Astrocyte of the spinal cord (primary cell): ENCODE measurements at places on chromosomes 12 and 14.

DNA sequence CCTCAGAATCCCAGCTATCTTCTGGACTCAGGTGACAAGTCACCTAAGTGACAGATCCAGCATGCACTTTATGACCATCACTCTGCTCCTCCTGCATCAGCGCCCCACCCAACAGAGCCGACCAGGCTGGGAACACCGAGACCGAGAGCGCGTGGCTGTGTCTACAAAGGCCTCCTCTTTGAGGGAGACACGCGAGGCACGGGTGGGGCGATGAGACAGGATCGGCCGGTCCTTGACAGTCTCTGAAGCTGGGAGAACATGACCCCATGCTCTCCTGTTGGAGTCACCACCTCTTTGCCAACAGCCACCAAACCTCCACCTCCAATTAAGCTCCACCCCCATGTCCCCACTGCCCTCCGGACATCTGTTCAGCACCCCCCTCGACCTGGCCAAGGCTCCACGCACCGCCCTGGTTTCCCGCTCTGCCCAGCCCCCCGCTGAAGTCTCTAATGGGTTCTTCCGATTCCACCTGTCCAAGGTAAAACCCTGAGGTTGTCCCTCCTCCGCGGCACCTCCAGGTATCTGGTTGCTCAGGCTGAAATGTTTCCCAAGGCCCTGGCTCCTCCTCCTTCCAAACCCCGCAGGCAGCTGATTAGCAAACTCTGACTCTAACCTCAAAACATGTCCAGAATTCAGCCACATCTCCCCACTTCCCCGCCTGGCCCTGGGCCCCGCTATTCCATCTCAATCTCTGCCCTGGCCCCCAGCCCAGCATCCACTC, 31.5 kb downstream of the HSP90AA1 start:
- peak; percentile 77 for DNase-seq

DNA sequence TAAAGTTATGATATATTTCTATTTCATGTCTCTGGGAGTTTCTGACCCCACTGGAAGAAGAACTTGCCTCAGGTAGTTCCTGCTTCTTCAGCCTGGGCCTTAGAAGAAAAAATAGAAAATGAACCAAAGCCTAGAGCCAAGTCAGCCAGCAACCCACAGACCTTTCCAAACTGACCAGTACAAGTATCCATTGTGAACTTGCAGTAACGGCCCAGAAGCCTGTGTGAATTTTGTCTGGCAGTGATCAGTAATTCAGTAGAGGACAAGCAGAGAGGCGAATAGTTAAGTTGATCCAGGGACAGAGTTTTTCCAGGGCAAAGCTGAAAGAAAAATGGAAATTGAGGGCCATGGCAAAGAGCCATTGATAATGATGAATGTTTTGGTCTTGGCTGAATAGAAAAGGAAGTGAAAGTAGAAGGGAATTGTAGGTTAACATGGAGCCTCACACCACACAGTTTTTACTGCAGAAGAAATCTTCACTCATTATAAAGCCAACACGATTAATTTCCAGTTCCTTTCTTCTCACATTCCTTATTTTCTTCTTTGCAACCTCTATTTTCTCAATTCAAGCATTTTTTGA, 311.8 kb downstream of the BTG1 start:
- no peak for DNase-seq

- DNase-seq: no peak
These were observed 10.7 kb downstream of the CREBL2 start for GRCh38 chr12:12622418-12622817.

DNA sequence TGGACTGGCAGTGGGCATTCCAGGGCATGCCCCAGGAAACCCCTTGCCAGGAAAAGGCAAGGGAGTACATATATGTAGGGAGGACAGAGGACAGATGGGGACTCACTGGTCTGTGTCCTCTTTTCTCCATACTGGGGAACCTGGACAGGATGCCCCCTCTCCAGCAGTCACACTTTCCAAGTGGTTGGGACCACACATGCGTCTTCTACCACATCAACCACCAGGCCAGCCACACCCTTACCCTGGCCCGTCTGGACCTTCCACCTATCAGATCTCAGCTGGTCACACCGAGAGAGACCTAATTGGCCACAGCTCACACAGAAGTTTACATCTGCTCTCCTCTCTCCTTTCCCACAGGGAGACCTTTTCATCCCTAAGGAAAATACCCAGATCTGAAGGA, 8.3 kb downstream of the ANKRD33 start:
- DNase-seq: no peak

- DNase-seq: no peak
These were observed 3.6 kb downstream of the PSMA6 start for GRCh38 chr14:35295845-35296161.

- no peak for DNase-seq
These were observed 510.4 kb downstream of the TMEM132D start for GRCh38 chr12:129393357-129393937.

GRCh38 chr12:64569923-64570691, 40.2 kb upstream of the RASSF3 start:
- DNase-seq: no peak

DNA sequence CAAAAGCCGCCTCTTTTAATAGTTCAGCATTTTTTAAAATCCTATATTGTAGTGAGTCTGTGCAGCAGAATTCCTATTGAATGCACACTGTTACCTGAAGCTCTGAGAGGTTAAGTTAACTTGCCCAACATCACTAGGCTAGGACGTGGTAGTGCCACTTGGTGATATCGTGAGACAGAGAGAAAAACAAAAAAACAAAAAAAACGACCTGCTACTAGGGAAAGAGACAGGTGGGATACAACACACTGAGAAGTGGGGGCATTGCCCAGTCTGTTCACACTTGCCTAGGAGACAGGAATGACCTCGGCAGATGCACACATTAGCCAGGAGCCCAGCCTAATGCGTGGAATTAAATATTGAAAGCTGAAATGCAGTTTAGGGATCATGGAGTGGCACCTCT, 129.7 kb upstream of the CCND2 start:
- DNase-seq: no peak

DNA sequence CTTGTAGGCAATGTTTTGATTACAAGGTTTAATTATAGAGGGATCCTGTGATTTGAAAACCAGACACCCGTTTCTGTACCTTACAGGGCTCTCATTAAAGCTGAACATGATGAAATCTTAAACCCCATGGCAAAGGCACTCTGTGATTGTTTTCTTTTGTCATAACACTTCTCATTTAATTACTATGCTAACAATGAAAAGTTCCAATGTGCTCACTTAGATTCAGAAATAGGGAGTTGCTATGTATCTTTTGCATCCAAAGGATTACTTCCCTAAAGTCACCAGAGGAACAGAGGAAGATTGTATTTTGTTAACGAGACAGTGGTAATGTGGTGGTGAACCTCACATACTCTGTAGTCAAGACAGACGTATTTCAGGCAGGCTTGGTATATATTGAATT, 81.5 kb upstream of the MYF6 start:
- DNase-seq: peak; percentile 20

- no peak for DNase-seq
These were observed 63.6 kb upstream of the TMEM263 start for GRCh38 chr12:106892075-106892474.

DNA sequence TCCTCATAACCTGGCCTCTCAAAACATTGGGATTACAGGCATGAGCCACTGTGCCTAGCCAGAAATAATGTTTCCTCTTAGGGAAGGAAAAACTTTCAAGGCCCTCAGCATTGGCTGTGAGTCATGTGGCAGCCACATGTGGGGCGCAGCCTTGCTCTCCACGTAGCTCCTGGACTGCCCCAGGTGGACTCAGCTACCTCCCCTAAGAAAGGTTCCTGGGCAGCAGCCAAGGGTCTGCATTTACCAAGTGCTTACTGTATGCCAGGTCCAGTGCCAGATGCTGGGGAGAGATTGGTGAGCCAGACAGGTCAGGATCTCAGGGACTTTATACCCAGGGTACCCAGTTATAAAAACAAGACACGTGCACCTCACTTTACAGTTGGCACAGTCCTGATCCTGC, 3.7 kb upstream of the TRPV4 start:
- DNase-seq: peak; percentile 6

DNA sequence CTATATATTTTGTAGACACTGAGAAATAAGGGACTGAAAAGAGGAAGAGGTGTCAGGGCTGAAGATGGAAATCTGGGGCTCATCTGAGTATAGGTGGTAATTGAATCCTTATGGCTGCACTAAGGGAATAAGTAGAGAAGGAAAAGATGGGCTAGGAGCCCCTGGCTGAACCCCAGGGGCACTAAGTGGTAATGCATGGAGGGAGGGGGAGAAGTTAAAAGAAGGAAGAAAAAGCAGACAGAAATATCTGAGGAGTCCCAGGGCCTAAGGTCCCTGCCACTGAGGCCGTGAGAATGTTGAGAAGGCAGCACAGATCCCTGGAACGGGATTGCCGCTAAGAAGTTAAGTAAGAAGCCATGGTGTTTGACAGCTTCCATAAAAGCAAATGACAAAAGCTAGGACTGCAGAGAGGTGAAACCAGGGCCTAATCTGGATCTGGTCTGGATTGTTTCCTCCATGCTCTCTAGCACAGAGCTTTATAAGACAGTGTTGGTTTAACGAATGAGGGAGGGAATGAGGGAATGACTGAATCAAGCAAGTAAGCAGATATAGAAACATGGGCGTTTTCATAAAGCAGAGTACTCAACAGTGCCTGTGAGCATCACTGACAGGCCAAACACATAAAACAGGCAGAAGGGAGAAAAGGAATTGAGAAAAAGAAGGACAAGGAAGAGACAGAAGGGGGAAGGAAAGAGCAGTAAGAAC, 92.9 kb downstream of the HMGA2 start:
- no peak for DNase-seq

DNA sequence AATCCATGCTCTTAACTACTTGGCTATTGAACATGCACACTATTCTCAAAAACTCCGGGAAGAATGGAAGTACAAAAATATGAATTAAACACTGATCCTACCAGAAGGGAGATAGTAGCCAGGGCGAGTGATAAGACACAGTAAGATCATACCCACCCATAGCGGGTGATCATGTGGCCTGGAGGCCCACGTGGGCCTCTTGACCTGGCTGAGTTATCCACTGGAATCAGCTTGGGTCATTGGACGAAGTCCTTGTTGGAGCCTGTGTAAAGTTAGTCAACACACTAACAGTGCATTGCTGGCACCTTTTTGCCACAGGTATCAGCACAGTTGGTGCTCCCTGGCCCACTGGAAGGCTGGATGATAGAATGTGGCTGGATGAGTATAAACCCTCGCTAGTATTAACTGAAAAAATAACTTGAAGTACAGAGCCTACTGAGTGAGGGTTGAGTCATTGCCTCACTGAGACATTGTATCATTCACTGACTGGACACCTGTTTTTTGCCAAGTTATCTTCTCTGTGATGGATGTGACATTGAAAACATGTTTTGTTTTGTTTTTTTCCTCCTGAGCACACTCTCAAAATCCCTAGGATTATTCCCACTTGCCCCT, 149.2 kb upstream of the FUT8 start:
- no peak for DNase-seq

DNA sequence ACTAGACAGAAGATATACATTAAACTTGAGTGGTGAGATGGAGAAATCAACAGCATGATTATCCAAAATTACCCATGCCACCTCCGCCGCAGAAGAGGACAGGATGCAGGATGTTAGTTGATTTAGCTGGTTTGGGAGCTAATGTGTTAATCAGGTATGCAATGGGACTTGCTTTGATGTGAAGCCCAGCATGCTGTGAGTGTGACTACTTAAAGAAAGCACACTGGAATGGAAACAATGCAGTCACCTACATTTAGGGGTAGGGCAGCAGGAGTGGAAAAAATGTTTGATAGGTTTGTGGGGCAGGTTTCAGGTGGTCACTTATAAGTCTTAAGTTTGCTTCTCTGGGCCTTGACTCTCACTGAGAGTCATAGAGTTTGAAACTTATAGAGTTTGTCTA, 170.0 kb upstream of the DAAM1 start:
- DNase-seq: no peak

DNA sequence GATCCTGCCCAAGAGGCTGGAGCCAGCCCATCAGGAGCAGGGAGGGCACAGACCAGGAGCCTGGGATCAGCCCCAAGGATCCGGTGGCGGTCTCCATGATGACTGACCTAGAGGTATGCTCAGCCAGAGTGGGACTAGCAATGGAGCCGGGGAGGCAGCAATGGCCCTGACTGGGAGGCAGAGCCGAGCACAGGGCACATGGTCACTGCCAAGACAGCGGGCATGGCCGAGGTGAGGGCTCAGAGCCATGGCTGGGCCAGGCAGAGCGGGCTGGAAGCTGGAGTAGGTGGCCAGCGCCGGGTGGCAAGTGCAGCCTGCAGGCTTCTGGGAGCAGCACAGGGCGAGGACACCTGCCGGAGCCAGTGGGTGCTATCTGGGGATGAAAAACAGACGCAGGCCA, 259.3 kb downstream of the BCL11B start:
- DNase-seq: no peak
